ENCODE measurements at places on chromosomes 1 and 21.

- DNase-seq, result no peak
Measured at GRCh38 chr1:19294638-19295037, 6.1 kb upstream of the AKR7A3 start.

DNA sequence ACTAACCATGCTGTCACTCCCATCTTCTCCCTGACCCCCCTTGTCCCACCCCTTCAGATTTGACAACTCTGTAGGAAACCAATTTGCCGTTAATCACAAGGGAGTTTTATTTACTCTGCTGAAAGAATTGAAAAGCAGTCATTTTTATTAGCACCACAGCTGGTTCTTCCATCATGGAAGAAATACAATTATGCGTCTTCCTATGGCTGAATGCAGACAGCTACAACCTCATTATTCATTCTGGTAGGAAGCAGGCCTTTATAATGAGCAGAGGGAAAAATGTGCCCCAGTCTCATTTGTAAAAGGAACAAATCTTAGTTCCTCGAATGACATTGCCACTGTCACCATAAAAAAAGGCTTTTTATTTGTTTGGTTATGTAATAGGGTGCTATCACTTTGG is 35.2 kb downstream of the JUN start:
- DNase-seq, result no peak

DNA sequence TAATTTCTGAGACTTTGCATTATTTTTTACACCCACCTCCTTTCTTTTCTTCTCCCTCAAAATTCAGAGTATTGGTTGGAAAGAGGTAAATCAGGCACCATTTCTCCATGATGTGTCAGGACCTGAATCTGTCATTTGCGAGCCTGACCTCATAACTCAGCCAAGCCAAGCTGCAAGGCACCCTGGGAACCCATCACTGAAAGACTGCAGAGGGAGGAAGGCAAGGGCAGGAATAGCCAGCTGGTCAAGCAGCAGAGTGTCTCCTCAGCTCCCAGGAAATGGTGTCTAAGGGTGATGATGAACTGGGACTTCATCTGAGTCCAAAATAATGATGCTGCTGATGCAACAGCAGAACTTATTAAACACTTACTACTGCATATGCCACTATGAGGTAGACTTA is 556.6 kb downstream of the OMA1 start:
- DNase-seq, result no peak

DNA sequence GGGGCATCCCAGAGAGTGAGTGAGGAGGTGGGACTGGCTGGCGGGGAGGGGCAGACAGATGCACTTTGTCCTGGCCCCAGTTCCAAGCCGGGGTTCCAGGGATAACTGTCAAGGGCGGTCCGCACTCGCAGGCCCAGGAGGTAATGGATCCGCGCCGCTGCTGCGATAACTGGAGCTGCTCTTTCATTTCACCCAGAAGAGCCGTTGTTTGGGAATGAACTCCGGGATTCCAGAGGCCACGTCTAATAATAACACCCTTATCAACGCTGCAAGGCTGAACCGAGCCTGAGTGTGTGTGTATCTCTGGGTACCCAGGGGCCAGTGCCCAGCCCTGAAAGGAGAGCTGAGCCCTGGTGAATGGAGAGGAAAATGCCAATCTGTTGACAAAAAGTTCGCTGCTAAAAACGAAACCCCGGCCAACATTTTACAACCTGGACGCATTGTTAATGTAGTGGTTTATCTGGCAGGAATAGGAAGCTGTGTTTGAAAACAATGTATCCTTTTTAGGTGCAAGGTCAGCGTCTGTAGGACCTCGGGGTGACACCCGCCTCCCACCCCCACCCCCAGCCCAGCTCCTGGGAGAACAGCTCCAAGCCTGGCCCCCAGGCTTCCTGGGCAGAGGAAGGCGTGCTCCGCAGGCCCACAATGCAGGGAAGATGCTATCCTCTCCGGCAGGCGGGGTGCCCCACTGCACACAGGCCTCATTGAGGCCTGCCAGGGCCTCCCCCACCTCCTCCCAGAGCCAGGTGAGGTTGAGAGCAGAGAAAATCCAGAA is 119.7 kb downstream of the PROX1 start:
- DNase-seq, result no peak

DNA sequence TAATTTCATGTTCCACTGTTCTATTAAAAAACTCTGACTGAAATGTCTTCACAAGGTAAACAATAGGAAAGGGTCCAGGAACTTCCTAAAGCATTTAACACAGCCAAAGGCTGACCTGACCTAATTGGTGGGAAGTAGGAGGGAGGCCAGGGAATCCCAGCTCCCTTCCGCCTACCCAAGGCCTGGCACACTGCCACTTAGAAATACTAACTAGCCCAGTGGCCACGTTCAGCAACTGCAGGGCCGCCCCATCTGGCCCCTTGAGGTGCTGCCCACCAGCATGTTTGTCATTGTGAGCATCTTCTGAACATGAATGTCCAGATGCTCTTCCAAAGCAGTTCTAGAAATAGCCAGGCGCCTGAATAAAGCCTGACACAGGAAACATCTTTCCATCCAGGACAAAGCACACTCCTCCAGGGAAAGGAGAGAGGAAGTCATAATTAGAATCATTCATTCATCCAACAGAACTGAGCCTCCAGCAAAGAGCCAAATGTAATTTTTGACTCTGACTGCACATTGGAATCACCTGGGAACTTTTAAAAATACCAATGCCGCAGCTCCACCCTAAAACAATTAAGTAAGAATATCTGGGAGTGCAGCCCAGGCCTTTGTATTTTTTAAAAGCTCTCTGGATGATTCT is 44.6 kb upstream of the BCL9 start:
- no peak for DNase-seq

GRCh38 chr1:115184260-115184950 is 95.1 kb upstream of the TSPAN2 start:
- no peak for DNase-seq

- no peak for DNase-seq
Measured at GRCh38 chr1:61011561-61012263, 70.6 kb upstream of the NFIA start.

- peak; percentile 63 for DNase-seq
Measured at GRCh38 chr1:178031856-178032320, 62.0 kb upstream of the RASAL2 start.

- DNase-seq, result peak; percentile 35
Measured at GRCh38 chr1:186404454-186405051, 28.9 kb downstream of the ODR4 start.

DNA sequence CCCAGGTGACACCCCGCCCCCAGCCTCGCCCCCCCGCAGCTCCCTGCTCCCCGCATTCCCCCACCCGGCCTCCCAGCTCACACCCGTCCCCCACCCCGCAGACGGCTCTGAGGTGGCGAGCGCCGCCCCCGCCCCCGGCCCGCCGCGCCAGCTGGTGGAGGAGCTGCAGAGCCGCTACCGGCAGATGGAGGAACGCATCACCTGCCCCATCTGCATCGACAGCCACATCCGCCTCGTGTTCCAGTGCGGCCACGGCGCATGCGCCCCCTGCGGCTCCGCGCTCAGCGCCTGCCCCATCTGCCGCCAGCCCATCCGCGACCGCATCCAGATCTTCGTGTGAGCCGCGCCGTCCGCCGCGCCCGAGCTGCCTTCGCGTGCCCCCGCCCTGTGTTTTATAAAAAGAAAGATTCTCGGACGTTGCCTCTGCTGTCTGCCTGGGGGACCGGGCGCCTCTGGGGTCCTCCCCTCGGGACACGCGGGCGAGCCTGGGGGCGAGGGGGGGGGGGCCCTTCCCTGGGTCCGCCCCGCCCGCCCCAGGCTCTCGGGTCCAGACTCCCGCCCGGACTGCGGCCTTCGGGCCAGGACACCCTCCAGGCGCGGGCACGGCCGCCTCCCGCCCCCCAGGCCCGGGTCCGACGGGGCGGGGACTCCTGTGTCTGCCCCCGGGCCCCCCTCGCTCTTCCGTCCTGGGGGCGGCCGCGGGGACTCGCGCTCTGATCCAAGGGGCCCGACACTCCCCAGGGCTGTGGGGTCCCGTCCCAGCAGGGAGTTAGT is 1.6 kb upstream of the MMP23B start:
- peak; percentile 99 for DNase-seq

DNA sequence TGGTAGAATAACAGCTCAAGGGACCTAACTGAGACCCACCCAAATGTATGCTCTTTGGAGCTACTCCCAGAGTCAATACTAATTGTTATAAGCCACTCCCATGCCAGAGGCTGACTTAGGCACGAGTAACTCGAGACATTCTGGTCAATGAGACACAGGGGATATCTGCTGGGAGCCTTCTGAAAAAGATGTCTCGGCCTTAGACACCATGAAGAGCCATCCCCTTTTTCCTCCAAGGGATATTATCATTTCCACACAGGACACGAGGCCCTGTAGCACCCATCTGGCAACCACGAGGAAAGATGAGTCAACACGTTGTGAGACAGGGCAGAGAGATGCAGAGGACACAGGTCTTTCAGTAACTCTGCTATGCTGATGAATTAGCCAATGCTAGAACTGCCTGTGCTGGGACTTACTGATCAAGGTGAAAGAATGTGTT is 30.7 kb downstream of the ITPKB start:
- no peak for DNase-seq

DNA sequence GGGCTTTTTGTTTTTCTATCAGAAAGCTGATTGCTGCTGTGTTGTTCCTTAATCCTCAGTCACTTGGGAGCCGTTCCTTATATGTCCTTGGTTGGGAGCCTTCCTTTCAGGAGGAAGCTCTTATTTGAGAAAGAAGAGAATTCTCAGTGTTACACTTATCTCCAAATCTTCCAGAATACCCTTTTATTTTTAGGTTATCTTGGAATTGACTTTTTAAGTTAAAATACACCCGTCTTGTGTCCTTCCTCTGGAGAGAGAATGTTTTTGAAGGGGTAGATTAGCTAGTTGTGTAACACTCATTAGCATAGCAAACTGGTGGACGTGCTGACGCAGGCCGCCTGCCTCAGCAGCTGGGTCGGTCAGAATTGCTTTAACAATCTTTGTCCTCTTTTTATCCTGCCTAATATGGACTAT is 42.1 kb downstream of the LRRC8B start:
- DNase-seq, result no peak

DNA sequence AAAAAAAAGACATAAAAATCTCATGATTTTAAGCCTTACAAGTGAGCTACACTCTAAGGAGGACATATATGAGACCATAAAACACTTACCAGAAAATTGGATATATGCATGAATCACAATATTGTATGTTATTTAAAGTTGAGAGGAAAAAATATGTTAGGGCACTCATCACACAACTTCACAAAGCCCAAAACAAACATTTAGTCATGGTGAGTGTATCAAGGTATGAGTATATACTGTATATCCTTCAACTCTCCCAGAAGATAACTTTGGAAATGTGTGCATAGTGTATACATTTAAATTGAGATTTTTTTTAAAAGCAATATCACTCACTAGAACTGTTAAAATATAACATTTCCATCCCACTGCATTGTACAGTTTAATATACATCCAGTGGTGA is 259.3 kb downstream of the SRGAP2C start:
- DNase-seq, result no peak

Measured in germinal center (tissue), 1 donor.